Foreskin fibroblast (primary cell): ENCODE measurements at places on chromosomes 7 and 10.

DNA sequence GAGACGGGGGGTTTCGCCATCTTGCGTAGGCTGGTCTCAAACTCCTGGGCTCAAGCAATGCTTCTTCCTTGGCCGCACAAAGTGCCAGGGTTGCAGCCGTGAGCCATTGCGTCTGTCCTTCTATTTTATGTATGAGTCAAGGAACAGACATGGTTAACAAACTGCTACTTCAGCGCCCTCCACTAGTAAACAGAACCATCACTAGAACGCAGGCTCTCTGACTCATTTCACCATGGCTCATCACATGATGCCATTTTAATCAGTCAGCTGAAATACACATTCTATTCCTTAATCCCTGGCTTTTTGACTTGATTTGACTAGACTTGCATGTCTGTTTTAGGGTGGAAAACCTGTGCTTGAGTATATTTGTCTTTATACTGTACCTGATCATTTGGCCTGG, 41.3 kb downstream of the CELF2 start:
- DNase-seq = peak; percentile 68

- DNase-seq = no peak
Observed at GRCh38 chr10:49737474-49738201, 24.5 kb downstream of the OGDHL start.

GRCh38 chr10:77315496-77316129, 322.0 kb downstream of the KCNMA1 start:
- DNase-seq = no peak

DNA sequence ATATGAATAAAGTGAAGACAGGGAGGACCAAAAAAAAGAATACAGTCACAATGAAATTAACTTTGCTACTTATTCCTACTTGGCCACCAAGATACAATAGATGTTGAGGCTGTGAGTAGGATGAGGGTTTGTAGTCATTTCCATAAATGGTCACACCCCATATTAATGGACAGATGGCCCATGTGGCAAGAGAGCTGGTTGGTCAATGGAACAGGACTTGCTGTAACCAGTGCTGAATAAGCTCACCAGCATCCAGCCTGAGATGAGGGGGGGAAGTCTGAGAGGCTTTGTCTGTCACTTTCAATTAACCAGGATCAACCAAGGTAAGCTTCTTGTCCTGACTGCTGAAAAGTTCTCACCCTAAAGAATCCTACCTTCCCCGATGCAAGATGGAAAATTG, 130.4 kb upstream of the KCNMA1 start:
- DNase-seq = peak; percentile 6

DNA sequence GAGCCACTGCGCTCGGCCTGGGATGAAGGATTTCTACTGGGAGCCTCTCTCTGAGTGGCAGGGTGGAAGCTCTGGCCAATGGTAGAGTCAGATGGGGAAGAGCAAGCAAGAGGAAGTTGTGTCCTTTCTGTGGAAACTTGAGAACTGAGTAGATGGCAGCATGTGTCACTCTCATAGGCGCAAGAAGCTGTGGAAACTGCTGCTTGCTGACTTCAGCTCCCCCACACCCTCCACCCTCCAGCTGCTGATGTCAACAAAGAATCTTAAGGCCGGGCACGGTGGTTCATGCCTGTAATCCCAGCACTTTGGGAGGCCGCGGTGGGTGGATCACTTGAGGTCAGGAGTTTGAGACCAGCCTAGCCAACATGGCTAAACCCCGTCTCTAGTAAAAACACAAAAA, 39.8 kb upstream of the SRGN start:
- DNase-seq = peak; percentile 59

GRCh38 chr7:155741082-155741481, 71.2 kb downstream of the SHH start:
- DNase-seq = no peak

GRCh38 chr10:69477968-69478597, 26.8 kb downstream of the TSPAN15 start:
- DNase-seq = no peak

- no peak for DNase-seq
Observed at GRCh38 chr10:79222186-79222585, 125.1 kb upstream of the PPIF start.

GRCh38 chr7:76246804-76247389, 45.2 kb downstream of the SRRM3 start:
- no peak for DNase-seq

GRCh38 chr10:115957786-115958442, 315.1 kb downstream of the GFRA1 start:
- no peak for DNase-seq

- DNase-seq = peak; percentile 68
Observed at GRCh38 chr7:1040790-1041189, 3.6 kb upstream of the GPR146 start.

- DNase-seq = no peak
Observed at GRCh38 chr7:142348100-142348499, 90.2 kb upstream of the PRSS58 start.

DNA sequence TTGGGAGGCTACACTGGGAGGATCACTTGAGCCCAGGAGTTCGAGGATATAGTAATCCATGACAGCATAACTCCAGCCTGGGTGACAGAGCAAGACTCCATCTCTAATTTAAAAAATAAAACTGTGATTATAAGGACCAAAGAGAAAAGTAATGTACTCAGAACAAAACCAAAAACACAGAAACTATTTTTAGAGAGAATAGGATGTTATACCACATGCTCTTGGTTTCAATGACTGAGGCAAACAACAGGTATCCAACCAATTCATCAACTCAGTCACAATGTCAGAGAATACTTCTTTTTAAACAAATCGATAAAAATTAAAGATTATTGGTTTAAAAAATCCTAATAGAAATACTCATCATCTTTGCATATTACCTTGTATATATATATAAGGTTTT, 186.7 kb downstream of the TPK1 start:
- no peak for DNase-seq

GRCh38 chr7:132075515-132075914, 500.8 kb downstream of the PLXNA4 start:
- no peak for DNase-seq

DNA sequence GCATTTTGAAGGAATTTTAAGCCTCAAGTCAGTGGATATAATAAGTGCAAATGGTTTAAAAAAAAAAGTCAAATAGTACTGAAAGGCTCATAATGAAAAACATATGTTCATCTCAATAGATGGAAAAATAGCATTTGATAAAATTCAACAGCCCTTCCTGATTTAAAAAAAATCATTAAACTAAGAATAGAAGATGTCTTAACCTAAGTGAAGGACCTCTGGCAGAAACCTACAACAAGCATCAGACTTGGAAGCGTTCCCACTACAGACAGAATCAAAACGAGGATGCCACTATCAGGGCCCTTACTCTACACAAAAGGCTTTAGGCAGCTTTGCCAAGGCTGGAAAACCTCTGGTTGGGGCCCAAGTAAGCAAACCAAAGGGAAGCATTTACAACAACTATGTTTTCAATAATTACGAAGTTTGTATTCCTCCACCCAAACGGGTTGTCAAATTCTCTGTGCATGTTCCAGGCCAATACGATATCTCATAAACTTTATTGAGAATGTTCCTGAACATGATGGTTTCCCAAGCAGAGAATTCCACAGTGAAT, 45.1 kb downstream of the CYTH3 start:
- peak; percentile 53 for DNase-seq

GRCh38 chr7:19772841-19773760, at the start of gene TMEM196:
TSS of gene TMEM196 (minus strand) at chr7:19773617. CDS start at chr7:19772696, 921 bp downstream.
- DNase-seq = peak; percentile 2

GRCh38 chr7:158165711-158166110, 421.9 kb downstream of the PTPRN2 start:
- no peak for DNase-seq

- DNase-seq = no peak
Observed at GRCh38 chr7:24323961-24324480, 40.0 kb downstream of the NPY start.

DNA sequence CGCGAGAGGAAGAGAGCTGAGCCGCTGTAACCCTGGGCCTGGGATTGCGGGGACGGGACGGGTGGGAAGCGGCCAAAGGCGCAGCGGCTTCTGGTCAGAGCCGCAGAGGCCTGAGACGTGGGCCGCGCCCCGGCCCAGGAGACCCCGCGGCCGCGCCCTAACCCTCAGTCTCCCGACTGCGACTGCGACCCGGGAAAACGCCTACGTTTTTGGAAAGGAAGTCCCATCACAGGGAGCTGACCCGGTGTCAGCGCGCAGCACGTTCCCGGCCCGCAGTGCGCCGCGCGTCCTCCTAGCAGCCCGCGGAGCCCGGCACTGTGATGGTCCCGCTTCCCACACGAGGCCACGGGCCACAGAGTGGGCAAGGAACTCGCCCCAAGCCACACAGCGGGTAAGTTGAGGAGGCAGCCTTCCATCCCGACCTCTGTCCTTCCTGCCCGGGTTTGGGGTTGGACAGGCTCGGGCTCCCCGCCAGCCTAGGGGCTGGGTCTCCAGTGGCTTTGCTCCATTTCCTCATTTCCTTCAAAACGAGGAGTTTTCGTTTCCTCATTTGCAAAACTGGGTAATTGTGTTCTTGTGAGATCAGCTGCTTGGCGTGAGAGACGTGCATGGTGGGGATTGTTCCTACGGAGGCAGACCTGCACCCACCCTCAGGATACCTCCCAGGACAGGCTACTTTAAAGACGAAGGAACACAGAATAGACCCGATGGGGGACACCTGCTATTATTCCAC, 1.2 kb downstream of the GPNMB start:
- peak; percentile 65 for DNase-seq

DNA sequence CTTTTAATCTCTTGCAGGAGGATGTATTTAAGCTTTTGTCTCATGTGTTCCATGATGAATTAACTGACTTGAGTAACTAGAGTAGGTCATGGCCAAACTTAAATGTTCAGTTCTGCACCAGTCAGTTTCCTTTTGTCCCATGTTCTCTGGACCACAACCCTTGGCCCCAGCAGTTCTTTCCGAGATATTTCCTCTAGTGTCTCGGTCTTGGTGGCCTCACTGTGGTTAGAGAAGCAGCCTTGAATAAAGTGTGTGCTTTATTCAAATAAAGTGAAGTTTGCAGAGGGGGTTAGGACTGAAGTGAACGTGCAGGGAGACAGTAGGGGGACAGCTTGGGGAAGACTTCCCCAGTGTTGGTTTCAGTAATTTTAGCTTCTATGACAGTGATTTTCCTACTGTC, 9.3 kb downstream of the ZNF212 start:
- no peak for DNase-seq

DNA sequence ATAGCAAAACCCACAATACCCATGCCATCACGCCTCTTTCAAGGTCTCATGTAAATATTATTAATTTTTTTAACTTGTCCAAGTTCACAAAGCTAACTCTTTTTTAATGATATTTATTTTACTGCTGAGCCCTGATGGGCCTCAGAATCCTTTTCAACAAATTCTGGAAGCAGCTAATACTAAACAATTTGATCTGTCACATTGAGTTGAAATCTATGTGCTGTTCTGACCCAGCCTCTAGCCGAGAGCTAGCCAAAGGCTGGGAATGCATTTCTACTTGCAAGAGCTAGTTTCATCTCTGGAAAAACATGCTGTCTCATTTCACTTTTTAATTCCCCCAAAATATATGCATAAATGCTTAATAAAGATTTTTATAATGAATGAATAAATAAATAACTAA, 47.9 kb downstream of the TFAM start:
- no peak for DNase-seq

DNA sequence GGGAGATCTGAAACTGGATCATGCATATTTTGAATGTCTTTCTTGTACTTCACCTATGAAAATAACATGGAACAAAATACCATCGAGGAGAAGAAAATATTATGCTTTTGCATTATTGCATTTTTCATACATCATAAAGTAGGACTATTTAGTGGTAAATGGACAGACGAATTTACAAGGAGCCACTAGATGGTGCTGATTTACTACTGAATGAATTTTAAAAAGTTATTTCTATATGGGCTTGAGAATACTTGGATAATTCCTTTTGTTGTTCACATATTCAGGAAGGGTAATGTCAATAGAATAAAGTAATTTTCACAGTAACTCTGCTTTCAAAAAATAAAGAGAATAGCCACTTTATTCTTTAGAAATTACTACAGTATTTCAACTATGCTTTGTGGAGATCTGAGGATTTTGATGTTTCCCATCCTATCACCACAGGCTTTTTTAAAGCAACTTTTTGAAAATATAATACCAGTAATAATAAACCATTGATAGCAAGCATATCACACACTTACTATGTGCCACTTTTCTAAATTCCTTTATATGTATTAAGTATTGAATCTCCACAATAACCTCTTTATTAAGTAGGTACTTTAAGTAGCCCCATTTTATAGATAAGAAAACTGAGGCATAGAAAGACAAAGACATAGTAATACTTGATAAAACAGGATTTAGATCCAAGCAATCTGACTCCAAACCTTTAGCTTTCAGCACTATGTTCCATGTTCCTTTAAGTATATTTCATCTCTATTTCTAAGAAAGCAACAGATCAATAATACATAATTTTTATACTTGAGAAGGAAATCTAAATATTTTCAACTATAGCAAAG, 38.6 kb downstream of the NEBL start:
- peak; percentile 56 for DNase-seq

DNA sequence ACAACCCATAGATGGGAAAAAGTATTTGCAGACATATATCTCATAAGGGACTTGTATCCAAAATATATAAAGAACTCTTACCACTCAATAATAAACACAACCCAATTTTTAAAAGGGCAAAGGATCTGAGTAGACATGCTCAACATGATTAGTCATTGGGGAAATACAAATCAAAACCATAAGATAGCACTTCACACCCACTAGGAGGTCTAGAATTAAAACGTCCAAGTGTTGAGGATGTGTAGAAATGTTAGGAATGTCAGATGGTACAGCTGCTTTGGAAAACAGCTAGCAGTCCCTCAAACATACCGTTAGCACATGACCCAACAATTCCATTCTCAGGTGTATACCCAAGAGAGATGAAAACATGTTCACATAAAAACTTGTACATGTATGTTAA, 8.3 kb downstream of the PSTK start:
- DNase-seq = peak; percentile 51

GRCh38 chr7:81871606-81872265, 101.9 kb upstream of the HGF start:
- peak; percentile 34 for DNase-seq

GRCh38 chr7:27192546-27193334, 7.2 kb downstream of the HOXA13 start:
- no peak for DNase-seq

DNA sequence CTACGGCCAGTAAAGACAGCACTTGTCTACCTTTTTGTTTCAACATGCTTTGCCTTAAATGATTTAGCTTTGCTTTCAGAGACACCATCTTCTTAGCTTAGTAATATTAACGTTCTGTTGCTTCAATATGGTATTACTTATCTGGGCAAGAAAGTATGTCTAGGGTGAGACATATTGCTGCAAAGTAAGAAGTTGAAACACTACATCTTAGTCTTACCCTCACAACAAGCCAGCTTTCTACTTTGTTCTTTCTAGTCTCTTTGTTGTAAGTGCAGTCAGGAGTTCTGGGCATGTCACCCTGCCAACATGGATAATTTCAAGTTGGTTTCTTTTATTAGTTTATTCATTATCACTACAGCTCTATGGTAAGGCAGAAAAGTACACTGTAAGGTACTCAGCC, 122.7 kb upstream of the DNAJB12 start:
- DNase-seq = no peak
